ENCODE measurements at places on chromosomes 1 and 21. TPM values are rescaled to one million over a fixed set of nuclear protein-coding genes. Genes with fewer than 3 reads are reported as not detected.

DNA sequence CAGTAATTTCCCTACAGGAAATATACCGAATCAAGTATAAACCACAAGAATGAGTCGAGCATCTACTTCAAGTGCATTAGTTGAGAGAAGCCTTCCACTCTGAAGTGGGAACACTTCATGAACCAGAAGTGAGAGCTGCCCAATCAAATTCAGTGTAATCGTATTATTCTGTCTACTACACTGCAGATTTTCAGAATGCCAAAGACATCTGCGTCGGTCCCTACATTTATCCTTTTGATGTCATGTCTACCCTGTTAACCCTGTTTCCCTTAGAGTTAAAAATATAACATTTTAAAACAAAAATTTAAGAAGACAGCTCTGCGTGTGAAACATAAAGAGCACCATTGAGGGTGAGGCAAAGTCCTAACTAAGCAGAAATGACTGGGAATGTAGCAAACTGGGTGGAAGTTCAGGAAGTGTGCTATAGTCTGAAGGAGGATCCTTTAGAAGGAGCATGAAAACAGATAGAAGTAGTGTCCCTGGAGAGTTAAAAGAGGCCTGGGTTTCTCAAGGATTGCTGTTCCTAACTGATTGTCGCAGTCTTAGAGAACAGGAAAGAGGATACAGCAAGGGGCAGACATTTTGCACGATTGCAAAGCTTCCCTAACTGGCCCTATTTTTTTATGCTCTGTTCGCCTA is 291.2 kb downstream of the PTPRC start:
- peak overlapping the region; percentile 77 for H3K4me3 ChIP-seq
- H3K27ac ChIP-seq, result peak overlapping the region; percentile 84
- H3K4me1 ChIP-seq, result peaks cover 46% of the 10 kb centered on the region
- no peaks in the 10 kb centered on the region for H3K27me3 ChIP-seq

DNA sequence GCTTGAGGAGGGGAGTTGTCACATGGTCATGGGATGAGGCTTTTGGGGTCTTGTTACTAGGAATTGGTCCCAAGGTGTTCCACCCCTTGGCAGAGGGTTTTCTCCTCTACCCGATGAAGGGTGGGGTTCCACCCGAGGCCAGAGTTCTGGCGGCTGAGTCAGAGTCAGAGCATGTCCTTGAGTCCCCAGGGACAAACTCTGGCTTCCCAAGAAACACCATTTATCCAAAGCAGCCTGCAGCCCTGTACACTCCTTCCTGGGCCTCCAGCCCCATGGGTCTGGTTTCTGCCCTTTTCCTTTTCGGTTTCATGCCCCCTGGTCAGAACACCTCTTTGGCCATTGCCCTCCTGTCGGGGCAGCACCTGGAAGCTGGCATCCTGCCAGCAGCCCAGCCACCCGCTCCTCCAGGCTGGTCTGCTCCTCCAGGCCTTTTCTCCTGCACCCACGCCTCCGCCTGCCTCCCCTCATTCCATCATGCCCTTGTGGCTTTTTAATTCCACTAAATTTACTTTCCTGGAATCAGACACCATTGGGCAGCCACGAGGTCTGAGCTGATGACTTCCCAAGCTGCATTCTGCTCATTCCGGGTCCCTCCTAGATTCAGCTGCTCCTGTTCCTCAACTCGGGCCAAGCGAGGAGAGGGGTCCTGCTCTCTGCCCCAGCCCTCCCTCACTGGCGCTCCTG is 301.7 kb upstream of the VAMP3 start:
- no peaks in the 10 kb centered on the region for H3K4me1 ChIP-seq
- H3K36me3 ChIP-seq, result no peaks in the 10 kb centered on the region
- H3K27ac ChIP-seq, result no peak overlapping the region
- H3K4me3 ChIP-seq, result no peak overlapping the region
- H3K27me3 ChIP-seq, result peaks cover 3% of the 10 kb centered on the region

- no peak overlapping the region for H3K27ac ChIP-seq
- no peaks in the 10 kb centered on the region for H3K27me3 ChIP-seq
- H3K4me3 ChIP-seq, result no peak overlapping the region
Measured at GRCh38 chr1:223423641-223424233, 30.5 kb downstream of the CCDC185 start.

DNA sequence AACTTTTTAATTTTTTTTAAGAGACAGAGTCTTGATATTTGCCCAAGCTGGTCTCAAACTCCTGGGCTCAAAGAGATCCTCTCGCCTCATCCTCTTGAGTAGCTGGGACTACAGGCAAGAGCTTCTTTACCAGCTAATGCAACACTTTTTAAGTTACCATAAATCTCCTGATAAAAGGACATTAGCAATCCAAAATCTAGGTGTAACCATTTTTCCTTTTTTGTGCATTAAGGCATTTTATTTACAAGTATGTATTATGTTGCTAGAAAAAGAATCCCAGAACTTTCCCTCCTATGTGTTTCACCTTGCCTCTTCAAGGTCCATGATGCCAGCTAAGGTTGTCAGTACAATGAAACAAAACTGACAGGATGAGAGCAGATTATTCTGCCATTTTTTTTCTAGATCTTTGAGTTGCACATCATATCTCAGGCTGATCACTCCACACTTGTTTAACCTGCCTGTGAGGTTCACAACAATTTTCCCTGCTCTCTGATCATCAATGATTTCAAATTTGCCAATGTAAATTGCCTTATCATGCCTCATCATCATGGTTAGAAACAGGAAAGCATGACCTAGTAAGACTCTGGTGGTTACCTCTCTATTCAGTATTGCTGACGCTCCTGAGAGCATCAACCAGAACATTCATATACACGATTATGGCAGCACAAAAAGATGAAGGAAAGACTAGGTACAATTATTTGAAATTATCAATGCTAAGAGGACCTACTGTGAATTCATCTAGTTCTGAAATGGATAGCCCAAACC is 173.2 kb downstream of the EIF4G3 start:
- no peak overlapping the region for H3K4me3 ChIP-seq
- H3K27me3 ChIP-seq, result no peaks in the 10 kb centered on the region
- no peak overlapping the region for H3K27ac ChIP-seq

- H3K27me3 ChIP-seq, result no peaks in the 10 kb centered on the region
- H3K4me3 ChIP-seq, result no peak overlapping the region
- DNase-seq, result no peak
- H3K36me3 ChIP-seq, result peaks cover 26% of the 10 kb centered on the region
- peaks cover 8% of the 10 kb centered on the region for H3K4me1 ChIP-seq
- H3K27ac ChIP-seq, result no peak overlapping the region
Measured at GRCh38 chr21:31142600-31142999, 104.3 kb upstream of the KRTAP19-8 start.

The SPRR2G gene
- total RNA-seq, result not detected

The GLIS1 gene
- total RNA-seq, result 0.10 TPM

The TFB2M gene
- 35.9 TPM for total RNA-seq

Measured in activated naive CD8-positive, alpha-beta T cell treated with anti-CD3 and anti-CD28 coated beads for 36 hours (primary cell).